ENCODE measurements at places on chromosomes 12 and 14.

- no peak for DNase-seq
Measured at GRCh38 chr12:123957196-123957595, 15.4 kb downstream of the CCDC92 start.

DNA sequence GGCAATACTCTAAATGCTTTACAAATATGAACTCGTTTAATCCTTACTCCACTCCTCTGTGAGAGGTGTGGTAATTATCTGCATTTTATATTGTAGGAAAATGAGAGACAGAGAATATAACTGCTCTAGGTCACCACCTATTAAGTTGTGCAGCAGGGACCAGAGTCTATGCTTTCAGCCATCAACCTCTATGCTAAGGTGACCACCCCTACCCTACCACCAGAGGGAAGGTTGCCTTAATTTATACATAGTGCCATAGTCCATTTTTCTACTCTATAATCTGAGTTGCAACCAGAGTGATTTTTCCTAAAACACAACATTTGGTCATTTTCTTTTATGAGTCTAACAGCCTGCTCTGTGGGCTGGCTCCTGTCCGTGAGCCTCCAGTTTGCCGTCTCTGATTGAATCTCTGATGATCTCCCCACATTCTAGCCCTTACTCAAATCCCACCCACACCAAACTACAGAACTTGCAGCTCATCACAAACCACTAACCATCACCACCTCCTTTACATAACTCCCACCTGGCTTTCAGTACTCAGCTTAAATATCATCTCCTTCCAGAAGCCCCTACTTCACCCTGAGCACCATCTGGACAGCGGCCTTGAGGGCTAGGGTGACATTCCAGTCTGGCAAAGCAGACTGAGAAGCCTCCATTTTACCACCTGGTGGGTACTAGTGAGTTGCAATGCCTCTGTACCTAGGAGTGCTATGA, 126.6 kb downstream of the PPM1H start:
- no peak for DNase-seq

DNA sequence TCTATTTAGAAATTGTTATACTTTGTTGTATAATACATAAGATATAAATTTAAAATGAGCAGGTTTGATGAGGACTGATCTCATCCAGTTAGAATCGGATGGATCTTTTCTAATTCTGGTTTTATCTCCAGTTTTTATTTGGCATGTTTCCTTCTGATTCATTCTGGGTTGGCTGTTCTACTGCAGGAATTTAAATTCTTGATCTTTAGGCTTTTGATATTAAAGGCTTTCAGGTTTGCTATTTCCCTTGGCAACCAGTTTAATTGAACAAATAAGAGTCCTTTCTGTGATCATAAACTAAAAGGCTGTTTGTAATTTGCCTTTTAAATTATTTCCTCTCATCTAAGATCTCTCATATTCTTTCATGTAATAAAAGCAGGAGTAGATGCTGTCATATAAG, 83.4 kb downstream of the PDE6H start:
- DNase-seq, result no peak

GRCh38 chr12:97024393-97024792, 117.3 kb downstream of the NEDD1 start:
- no peak for DNase-seq

GRCh38 chr14:71206766-71207371, 299.6 kb downstream of the PCNX1 start:
- peak; percentile 83 for DNase-seq

- DNase-seq, result peak; percentile 29
Measured at GRCh38 chr14:77098529-77099353, 683 bp downstream of the CIPC start.

DNA sequence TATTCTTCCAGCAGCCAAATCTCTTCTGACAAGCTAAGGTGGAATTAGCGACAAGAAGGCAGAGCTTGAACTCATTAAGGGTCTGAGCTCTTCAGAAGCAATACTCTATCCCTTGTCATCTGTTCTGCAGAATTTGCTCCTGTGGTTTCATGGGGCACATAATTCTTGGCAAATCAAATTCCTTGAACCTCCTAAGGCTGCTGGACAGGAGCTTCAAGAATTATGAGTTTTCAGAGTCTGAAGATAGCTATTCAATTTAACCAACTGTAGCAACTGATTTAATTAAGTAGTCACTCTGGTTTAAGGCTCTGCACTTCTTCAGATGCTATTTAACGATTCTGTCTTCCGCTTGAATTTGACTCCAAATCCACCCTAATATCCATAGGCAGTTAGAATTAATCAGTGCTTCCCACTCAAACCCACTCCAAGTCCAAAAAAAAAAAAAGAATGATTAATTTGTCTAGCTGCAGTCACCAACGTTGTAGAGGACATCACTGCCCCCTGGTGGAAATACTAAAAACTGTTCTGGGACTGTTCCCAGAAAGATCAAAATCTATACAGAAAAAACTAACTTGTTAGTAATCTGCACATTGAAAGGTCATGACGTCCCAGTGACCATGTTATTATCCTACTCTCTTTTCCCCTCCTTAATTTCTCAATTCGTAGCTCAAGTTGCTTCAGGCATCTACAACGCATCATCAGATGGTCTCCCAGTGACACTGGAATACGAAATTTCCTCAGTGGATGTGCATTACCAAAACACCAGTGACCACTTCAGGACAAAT, 169.9 kb downstream of the KIF21A start:
- no peak for DNase-seq

GRCh38 chr14:104200591-104200990, 62.2 kb downstream of the KIF26A start:
- DNase-seq, result no peak

- DNase-seq, result no peak
Measured at GRCh38 chr14:38022775-38023174, 184.9 kb upstream of the SSTR1 start.

- DNase-seq, result no peak
Measured at GRCh38 chr14:35696119-35696518, 113.0 kb downstream of the RALGAPA1 start.

GRCh38 chr14:40204441-40205175, 772.4 kb upstream of the FBXO33 start:
- DNase-seq, result no peak

DNA sequence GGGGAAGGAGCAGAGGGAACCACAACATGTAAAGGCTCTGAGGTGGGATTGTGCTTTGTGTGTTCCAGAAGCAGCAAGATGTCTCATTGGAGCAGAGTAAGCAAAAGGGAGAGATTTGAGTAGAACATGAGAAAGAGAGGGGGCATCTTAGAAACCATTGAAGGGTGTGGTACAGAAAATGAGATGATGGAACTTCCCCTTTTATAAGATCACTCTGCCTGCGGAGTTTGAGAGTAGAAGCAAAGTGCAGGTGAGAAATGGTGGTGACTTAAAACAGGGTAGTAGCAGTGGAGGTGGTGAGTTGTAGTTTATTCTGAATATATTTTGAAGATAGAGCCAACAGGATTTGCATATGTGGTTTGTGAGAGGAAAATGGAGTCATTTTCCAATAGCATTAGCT, 56.0 kb downstream of the FBXO34 start:
- DNase-seq, result no peak

- DNase-seq, result no peak
Measured at GRCh38 chr12:80593766-80594165, 113.7 kb upstream of the MYF6 start.
